ENCODE measurements at places on chromosomes 16 and 17.

DNA sequence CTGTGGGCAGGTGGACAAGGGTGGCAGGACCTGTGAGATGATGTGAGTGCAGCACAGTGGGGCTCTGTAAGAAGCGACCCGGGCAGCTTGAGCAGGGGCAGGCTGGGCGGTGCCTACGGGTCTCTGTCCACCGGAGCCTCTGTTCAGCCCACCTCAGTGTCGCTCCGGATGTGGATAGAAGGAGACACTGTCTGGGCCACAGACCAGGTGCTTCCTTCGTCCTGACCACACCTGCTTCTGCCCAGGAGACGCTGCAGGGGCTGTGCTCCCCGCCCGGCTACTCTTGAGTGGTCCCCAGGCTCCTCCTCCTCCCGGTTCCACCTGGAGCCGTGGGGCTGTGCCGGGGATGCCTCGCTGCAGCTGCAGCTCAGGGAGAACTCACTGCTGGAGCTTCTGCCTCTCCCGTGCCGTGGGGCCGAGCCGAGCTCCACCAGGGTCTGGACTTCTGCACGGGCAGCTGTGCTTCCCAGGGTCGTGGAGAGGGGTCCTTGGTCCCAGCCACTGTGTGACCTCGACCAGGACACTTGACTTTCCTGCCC is 21.5 kb downstream of the METRNL start:
- no peak for DNase-seq

DNA sequence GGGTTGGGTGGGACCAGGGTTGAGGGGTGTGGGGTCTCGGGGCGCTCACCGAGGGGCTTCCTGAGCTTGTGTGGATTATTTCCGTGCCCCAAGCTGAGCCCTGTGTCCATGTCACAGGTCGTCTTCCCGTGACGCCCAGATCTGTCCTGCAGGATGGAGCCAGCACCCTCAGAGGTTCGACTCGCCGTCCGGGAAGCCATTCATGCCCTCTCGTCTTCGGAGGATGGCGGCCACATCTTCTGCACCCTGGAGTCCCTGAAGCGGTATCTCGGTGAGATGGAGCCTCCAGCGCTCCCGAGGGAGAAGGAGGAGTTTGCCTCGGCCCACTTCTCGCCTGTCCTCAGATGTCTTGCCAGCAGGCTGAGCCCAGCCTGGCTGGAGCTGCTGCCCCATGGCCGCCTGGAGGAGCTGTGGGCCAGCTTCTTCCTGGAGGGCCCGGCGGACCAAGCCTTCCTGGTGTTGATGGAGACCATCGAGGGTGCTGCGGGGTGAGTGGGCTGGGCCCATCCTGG is 1.0 kb downstream of the TELO2 start:
- DNase-seq: no peak

DNA sequence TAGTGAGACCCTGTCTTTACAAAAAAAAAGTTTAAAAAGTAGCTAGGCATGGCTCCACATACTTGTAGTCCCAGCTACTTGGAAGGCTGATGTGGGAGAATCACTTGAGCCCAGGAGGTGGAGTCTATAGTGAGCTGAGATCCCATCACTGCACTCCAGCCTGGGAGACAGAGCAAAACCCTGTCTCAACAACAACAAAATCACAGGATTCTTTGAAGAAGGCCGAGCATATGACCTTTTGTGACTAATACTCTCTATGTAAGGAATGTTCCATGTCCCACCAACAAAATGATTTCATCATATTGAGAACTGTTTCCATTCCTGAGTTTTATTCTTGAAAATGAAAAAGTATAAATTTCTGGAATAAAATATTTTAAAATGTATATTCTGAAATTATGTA is 58.9 kb upstream of the EFCAB3 start:
- DNase-seq: no peak

- DNase-seq: no peak
Measured at GRCh38 chr17:70767102-70767701, 597.9 kb downstream of the KCNJ2 start.

DNA sequence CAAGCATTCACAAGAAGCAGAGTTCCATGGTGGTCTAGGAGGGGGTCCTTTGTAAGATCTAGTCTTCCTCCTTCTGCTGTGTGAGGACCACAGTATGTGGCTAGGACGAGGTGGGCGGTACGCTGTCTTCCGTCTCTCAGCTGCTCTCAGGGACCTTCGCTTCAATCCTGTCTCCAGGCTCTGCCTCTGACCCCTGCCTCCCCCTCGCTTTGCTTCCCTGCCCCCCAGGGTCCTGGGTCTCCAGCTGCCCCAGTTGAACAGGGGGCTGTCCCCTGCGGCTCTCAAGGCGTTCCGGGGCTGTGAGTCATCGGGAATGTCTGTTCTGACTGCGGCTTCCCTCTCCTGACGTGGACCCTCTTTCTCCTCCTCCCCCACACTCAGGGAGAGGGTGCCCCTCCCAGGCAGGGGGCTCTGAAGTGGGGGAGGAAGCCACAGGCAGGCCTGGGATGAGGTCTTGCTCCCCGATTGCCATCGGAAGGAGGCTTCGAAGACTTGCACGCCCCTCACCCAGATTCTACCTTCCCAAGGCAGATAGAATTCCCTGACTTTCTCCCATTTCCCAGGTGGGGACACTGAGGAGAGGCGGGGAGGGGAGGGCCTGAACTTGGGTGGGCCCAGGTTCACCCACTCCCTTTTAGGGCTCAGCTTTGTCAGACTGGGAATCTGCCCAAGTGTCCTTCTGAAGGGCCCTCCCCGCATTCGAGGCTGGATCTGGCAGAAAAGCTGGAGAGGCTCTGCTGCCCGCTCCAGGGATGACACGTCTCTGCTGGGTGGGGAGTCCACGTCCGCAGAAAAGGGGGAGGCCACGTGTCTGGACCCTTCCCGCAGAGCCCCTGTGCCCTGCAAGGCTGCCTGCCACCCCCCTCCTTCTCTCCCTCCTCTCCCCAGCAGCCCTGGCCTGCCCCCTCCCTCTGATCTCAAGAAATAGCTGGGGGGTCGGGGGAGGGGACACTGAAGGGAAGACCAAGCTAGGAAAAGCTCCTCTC is 9.1 kb upstream of the COL1A1 start:
- no peak for DNase-seq
